RWPE2 (cell line): ENCODE measurements at places on chromosomes 3 and 15.
A peak's percentile ranks its signal among the peaks of the same experiment; 100 is the strongest.

DNA sequence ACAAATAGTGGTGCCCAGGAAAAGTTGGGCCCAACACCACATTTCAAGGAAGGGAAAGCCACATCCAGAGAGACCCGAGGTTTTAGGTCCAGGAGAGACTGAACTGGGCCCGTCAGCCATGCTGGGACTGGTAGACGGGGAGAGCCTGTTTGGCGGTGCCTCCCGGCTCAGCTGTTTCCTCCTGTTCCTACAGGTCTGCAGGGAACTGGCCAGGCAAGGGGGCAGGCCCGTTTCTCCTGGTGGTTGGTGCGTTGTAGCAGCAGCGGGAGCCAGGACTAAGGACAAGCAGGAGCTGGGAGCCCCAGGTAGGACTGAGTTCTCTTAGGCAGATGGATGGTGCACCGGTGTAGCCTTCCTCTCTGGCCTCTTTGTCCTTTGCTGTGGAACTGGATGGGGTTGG is 3.9 kb downstream of the PRKCD start:
- no peaks in the 10 kb centered on the region for H3K27me3 ChIP-seq
- peaks cover 12% of the 10 kb centered on the region for H3K4me1 ChIP-seq
- H3K4me3 ChIP-seq = no peak overlapping the region
- DNase-seq = no peak

- H3K4me3 ChIP-seq = no peak overlapping the region
- H3K4me1 ChIP-seq = no peaks in the 10 kb centered on the region
- H3K36me3 ChIP-seq = no peaks in the 10 kb centered on the region
- no peaks in the 10 kb centered on the region for H3K27me3 ChIP-seq
Measured at GRCh38 chr3:17951241-17951640, 208.8 kb upstream of the TBC1D5 start.

DNA sequence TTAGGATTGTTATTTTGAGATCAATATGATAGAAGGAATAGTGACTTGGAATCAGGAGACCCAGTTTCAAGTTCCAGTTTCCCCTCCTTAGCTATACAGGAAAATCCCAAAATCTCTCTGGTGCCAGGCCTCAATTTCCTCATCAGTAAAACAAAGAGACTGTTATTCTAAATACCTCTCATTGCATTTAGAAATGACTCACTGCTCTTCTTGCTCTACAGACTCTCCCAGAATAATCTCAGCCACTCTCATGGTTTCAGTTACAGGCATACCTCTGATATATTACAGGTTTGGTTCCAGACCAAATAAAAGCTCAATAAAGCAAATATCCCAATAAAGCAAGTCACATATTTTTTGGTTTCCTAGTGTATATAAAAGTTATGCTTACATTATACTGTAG is 28.3 kb downstream of the IMPG2 start:
- no peaks in the 10 kb centered on the region for H3K36me3 ChIP-seq
- DNase-seq = no peak
- H3K4me3 ChIP-seq = no peak overlapping the region
- no peak overlapping the region for H3K27ac ChIP-seq
- H3K27me3 ChIP-seq = no peaks in the 10 kb centered on the region

GRCh38 chr15:32646291-32646690 is 4.8 kb downstream of the SCG5 start:
- H3K4me1 ChIP-seq = peaks cover 16% of the 10 kb centered on the region
- no peak for DNase-seq

- H3K4me1 ChIP-seq = no peaks in the 10 kb centered on the region
- no peaks in the 10 kb centered on the region for H3K27me3 ChIP-seq
- DNase-seq = no peak
- no peak overlapping the region for H3K27ac ChIP-seq
- H3K36me3 ChIP-seq = peaks cover 100% of the 10 kb centered on the region
Measured at GRCh38 chr15:93007994-93008393, 81.0 kb downstream of the RGMA start.

GRCh38 chr15:85607842-85608241 is 186.9 kb downstream of the KLHL25 start:
- no peak for DNase-seq
- H3K4me3 ChIP-seq = no peak overlapping the region
- H3K27ac ChIP-seq = peak overlapping the region; percentile 70
- peaks cover 21% of the 10 kb centered on the region for H3K4me1 ChIP-seq
- H3K27me3 ChIP-seq = no peaks in the 10 kb centered on the region
- H3K36me3 ChIP-seq = no peaks in the 10 kb centered on the region

- H3K36me3 ChIP-seq = no peaks in the 10 kb centered on the region
- H3K4me1 ChIP-seq = no peaks in the 10 kb centered on the region
- H3K27me3 ChIP-seq = no peaks in the 10 kb centered on the region
- no peak overlapping the region for H3K27ac ChIP-seq
Measured at GRCh38 chr3:16148783-16149182, 25.7 kb upstream of the GALNT15 start.
